ENCODE measurements at places on chromosomes 1 and 21. TPM values are rescaled to one million over a fixed set of nuclear protein-coding genes. Genes with fewer than 3 reads are reported as not detected.

KCNE2 gene
- total RNA-seq, result 0.47 TPM

ADORA1 gene
- 42.0 TPM for total RNA-seq

ZFP69B gene
- total RNA-seq, result 3.3 TPM

ARHGEF19 gene
- 0.67 TPM for total RNA-seq

- no peak for DNase-seq
Measured at GRCh38 chr1:199982606-199983005, 44.9 kb upstream of the NR5A2 start.

GRCh38 chr1:243916160-243916559 is 66.1 kb upstream of the AKT3 start:
- DNase-seq, result no peak

- DNase-seq, result peak; percentile 55
Measured at GRCh38 chr1:112673592-112674439, 643 bp upstream of the MOV10 start.

GRCh38 chr1:26277719-26278118 is 2.2 kb upstream of the SH3BGRL3 start:
- peak; percentile 43 for DNase-seq

GRCh38 chr1:181718034-181718433 is 234.7 kb downstream of the CACNA1E start:
- DNase-seq, result no peak

GRCh38 chr1:229857585-229857984 is 209.5 kb upstream of the GALNT2 start:
- DNase-seq, result peak; percentile 65
